Calu3 (cell line): ENCODE measurements at places on chromosomes 1 and 21.

DNA sequence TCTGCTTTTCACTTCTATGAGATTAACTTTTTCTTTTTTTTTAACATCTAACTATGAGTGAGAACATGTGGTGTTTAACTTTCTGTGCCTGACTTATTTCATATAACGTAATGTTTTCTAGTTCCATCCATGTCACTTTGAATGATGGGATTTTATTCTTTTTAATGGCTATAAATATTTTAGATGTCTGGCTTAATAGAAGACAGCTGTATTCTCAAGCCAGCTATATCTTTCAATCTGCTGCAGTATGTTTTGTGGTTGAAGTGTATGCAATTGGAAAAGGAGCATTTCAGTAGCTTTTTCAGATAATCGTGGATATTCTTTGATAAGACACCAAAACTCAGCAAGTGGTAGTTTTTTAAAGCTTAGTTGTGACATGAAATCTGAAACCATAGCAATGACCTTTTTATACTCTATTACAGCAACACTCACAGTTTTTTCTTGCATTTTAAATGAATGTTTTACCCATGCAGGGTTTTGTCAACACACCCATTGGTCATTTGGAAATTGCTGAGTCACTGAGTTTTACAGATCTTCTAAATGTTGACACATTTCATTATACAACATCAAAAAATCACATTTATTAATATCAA, 5.7 kb upstream of the SVBP start:
- no peak for DNase-seq

- no peak for DNase-seq
Measured at GRCh38 chr1:214473387-214473786, 78.0 kb downstream of the PTPN14 start.

- no peak for DNase-seq
Measured at GRCh38 chr1:225998560-225999226, 450 bp downstream of the SDE2 start.

DNA sequence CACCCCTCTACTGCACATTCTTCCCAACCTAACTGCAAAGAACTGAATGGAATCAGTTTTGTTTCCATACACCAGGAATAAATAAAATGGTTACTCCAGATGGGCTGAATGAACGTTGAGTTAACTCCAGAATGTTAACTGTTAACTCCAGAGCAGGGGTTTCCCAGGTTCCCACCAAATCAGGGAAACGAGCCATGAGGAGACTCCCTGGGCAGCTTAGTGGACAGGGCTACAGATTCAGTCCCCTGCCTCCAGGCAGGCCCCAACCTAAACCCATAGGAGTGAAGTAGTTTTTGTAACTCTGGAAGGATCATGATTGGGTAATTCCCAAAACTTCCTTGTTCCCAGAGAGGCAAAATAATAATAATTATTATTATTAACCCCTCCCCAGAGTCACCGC, 14.1 kb downstream of the VSIG8 start:
- no peak for DNase-seq

- no peak for DNase-seq
Measured at GRCh38 chr1:14810595-14811361, 212.3 kb downstream of the KAZN start.

DNA sequence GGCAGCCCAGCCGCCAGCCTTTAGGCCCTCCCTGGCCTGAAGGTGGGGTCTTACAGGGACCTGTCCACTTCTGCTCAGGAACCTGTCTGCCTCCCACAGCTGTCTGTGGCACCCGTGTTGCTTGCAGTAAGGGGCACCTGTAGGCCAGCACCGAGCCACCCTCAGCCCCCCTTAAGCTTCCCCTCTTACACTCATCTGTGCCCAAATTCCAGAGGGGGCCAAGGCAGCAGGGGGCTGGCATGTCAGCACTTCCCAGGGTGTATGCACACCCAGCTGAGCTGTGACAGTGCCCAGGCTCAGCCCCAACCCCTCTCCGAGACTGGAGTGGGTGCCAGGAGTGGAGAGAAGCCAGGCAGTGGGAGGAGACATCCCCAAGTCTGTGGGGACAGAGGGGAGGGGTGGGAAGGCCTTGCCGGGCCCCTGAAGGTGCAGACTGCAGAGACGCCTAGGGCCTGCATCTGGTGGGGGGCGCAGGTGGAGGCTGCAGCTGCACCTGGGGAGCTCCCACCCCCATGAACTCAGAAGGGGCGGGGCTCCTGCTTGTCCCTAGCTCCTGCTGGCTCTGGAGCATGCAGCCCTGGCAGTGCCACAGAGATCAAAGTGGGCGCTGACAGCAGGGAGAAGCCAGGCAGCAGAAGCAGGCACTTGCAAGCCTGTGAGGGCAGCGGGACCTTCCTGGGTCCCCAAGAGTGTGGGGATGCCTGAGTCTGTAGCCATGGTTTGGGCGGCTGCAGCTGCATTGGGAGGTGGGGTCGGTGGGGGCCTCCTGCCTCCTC, 5.4 kb upstream of the SLC2A7 start:
- no peak for DNase-seq

GRCh38 chr1:79895573-79895972, 889.0 kb upstream of the ADGRL4 start:
- DNase-seq, result no peak

- DNase-seq, result no peak
Measured at GRCh38 chr1:80987824-80988223, 812.9 kb upstream of the ADGRL2 start.

- DNase-seq, result no peak
Measured at GRCh38 chr1:36084497-36085115, 712 bp downstream of the TEKT2 start.

GRCh38 chr21:44785620-44786335, 15.8 kb downstream of the UBE2G2 start:
- DNase-seq, result no peak

DNA sequence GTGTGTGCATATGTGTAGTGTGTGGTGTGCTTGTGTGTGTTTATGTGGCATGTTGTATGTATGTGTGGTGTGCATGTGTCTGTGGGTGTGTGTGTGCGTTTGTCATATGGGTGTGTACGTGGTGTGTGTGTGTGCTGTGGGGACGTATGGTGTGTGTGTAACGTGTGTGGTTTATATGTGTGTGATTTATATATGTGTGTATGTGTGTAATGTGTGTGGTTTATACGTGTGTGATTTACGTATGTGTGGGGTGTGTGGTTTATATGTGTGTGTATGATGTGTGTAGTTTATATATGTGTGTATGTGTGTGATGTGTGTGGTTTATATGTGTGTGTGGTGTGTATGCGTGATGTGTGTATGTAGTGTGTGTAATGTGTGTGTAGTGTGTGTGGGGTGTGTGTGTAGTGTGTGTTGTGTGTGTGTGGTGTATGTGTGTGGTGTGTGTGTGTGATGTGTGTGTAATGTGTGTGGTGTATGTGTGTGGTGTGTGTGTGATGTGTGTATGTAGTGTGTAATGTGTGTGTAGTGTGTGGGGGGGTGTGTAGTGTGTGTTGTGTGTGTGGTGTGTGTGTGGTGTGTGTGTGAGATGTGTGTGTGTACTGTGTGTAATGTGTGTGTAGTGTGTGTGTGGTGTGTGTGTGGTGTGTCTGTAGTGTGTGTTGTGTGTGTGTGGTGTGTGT, 32.3 kb upstream of the ADARB1 start:
- no peak for DNase-seq

- DNase-seq, result peak; percentile 8
Measured at GRCh38 chr1:168179438-168180147, 831 bp downstream of the TIPRL start.

DNA sequence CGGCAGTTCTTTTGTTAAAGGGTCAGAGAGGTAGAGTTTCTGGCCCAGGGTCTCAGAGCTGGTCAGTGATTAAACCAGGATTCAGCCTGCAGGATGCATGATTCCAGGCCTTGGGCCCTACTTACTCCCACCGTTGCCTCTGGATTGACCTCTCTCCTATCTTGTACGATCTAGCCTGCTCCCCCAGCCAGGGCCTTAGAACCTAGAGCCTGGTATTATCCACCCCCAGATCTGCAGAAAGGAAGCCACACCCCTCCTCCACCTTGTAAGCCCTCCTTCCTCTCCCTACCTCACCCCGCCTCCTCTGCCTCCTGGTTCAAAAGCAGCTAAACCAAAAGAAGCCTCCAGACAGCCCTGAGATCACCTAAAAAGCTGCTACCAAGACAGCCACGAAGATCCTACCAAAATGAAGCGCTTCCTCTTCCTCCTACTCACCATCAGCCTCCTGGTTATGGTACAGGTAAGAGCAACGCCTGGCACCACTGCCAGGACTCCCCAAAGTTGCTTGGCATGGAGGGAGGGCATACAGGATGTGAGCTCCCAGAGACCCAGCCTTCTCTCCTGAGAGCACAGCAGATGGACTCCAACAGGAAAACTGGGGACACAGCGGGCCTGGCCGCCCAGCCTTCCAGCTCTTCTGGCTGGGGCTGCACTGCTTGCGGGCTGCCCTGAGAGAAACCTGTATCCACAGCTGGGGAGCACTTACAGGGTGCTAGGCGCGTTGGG, at the start of gene CD52:
Gene CD52, plus strand, starts transcription at position 347 of the 726 bp plus-strand sequence. Its CDS starts 60 bp downstream, at position 407.
- no peak for DNase-seq

- DNase-seq, result peak; percentile 50
Measured at GRCh38 chr21:26116456-26117011, 54.0 kb downstream of the APP start.

GRCh38 chr1:199138061-199138460, 499.2 kb downstream of the PTPRC start:
- no peak for DNase-seq

DNA sequence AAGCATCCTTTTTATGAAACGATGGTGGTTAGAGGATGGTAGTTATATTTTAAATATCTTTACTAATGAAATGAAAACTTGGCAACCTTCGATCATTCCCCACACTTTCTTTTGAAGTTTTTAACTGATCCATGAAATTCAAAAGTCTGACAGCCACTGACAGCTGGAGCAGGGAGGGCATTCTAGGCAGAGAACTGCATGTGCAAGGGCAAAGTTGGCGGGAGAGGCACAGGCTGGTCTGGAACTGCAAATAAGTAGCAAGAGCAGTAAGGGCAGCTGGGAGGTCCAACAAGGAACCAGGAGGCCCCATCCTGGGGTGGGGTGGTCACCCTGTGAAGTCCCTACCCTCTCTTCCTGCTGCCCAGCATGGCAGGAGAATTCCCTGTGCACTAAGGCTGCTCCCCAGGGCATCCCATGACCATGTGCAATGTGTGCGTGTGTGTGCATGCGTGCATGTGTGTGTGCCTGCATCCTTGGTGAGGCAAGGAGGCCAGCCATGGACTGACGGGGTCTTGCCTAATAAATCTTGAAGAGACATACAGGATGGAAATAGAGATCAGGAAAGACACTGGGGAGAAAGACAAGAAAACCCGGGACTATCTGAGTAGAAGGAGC, 33.1 kb upstream of the FOXO6 start:
- DNase-seq, result no peak

DNA sequence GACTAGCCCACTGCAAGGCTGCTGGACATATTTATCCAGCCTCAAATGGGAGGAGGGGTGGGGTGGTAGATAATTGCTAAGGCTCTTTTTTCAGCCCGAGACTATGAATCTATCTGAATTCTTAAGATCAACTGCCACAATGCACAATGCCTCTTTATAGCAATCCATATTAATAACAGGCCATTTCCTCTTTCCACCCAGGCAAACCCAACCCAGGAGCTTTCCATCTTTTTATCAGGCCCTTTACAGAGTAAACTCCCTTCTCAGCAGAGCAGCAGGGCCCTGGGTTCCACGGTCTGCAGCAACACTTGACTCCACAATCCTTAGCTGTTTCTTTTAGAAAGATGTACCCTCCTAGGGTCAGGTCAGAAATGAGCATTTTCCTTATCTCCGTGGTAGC, 806 bp downstream of the DDOST start:
- no peak for DNase-seq

GRCh38 chr1:3000214-3000613, 21.1 kb upstream of the ACTRT2 start:
- no peak for DNase-seq

GRCh38 chr1:156684227-156684782, 7.1 kb upstream of the NES start:
- DNase-seq, result no peak

GRCh38 chr1:204499511-204500468, 5.2 kb upstream of the PIK3C2B start:
- DNase-seq, result no peak

- DNase-seq, result no peak
Measured at GRCh38 chr1:4605158-4605557, 49.3 kb upstream of the AJAP1 start.
